ENCODE measurements at places on chromosomes 2 and 18. TPM values are rescaled to one million over a fixed set of nuclear protein-coding genes. Genes with fewer than 3 reads are reported as not detected.

Gene SUPT7L
- total RNA-seq: 24.5 TPM

Gene CNDP1
- under 0.01 TPM for total RNA-seq

Gene CEBPZ
- total RNA-seq: 51.4 TPM

Gene SKOR2
- total RNA-seq: not detected

Gene CCDC121
- 3.7 TPM for total RNA-seq

Gene PAX3
- total RNA-seq: not detected

Gene CABYR
- 24.1 TPM for total RNA-seq

Gene ABCG8
- 0.41 TPM for total RNA-seq

Gene CMPK2
- total RNA-seq: 10.2 TPM

Gene TMEM178A
- 26.9 TPM for total RNA-seq

Gene CSRNP3
- total RNA-seq: 214 TPM

Gene ARHGAP15
- 19.2 TPM for total RNA-seq

Gene DNAH7
- 11.4 TPM for total RNA-seq

Gene HTR2B
- total RNA-seq: 0.41 TPM

- no peak for DNase-seq
Measured at GRCh38 chr2:47179388-47179787, 24.3 kb upstream of the STPG4 start.

- no peak for DNase-seq
Measured at GRCh38 chr2:237892478-237892877, 33.1 kb downstream of the RAMP1 start.

DNA sequence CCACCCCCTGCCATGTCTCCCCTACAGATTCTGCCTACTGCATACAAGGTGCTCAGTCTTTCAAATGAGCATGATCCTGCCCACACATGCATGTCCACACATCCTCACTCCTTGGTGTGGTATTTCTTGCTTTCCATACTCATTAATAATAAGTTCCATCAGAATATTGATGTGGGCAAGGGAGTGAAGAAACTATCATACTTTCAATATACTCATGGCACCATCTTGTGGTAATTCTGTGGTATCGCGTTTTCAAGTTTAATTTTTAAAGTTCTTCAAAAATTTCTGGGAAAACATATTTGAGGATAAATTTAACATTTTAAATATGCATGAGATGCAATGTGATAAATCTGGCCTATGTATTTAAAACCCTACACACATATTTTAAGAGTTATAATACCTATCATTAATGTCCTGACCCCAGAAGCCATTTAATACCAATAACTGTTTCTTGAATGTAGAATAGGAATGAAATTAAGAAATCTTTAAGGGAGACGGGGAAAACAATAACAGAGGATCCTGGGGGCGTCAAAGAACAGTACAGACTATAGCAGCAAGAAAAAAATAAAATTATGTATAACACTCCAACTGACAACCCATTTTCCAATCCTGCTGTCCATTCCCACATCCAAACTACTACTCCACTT is 110.1 kb downstream of the ZNF385B start:
- no peak for DNase-seq

DNA sequence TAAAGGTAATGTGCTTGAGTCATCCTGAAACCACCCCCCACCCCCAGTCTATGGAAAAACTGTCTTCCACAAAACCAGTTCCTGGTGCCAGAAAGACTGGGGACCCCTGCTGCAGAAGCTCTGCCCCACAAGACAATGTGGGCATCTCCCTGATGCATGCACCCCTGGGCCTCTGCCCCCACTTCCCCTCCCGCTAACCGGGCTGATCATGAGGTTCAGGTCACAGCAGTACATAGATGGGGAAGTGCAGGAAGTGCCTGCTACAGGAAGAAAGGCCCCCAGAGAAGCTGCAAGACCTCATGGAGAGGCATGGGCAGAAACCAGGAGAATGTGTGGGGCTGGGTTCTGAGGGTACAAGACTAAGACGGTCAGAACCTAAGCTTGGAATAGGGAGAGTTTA is 243.4 kb upstream of the ID2 start:
- no peak for DNase-seq

GRCh38 chr18:48034651-48035555 is 104.4 kb upstream of the SMAD2 start:
- DNase-seq: no peak

DNA sequence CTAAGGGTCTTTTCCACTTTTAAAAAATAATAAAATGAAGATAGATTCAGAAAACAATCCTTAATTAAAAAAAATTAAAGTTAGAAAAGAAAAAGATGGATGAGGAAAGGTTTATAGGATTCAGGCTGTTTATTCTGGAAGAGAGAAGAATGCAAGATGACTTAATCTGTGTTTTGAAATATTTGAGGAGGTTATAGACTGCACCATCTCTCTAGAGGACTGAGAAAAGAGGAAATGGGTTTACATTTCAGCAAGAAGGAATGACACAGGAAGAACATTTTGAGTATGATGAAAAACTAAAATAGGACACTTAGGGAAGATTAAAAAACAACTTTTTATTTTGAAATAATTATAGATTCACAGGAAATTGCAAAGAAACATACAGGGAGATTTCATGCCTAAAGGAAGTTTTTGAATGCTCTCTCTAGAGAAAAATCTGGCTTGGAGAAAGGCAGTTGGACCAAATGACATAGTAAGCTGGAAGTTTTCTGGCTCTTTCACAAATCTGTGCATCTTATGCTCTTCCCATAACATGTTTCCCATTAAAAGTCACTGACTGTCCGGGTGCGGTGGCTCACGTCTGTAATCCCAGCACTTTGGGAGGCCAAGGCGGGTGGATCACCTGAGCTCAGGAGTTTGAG is 75.0 kb downstream of the CERS6 start:
- DNase-seq: no peak

- no peak for DNase-seq
Measured at GRCh38 chr2:95266781-95267430, 7.3 kb upstream of the PROM2 start.

DNA sequence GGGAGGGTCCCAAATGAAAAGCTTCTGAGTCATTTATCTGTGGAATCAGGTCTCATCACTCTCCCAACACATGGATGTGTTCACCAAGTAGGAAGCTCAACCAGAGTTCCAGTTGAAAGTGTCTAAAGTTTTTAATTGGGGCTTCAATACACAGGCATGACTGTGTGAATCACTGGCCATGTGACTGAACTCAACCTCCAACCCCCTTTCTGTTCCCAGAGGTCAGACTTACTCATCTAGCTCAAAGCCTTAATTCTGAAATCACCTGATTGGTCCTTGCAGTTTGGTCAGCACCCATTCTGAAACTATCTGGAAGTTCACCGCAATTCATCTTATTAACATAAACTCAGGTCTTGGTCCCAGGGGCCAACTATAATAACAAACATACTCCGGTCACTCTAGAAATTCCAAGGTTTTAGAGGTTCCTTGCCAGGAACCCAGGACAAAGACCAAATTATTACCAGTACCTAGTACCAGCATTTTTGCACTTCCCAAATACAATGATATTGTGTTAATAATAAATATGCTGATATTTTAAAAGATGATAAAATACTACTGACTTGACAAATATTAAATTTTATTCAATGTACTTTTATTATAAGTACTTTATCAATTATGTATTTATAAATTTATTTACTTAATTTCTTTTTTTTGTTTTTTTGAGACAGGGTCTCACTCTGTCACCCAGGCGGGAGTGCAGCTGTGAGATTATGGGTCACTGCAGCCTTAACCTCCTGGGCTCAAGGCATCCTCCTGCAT is 10.7 kb upstream of the RBM45 start:
- DNase-seq: no peak

GRCh38 chr18:71221405-71221804 is 932.6 kb downstream of the SOCS6 start:
- DNase-seq: no peak

- no peak for DNase-seq
Measured at GRCh38 chr18:55109818-55110414, 150.7 kb upstream of the CCDC68 start.

GRCh38 chr18:4870177-4870773 is 326.8 kb downstream of the AKAIN1 start:
- DNase-seq: no peak

- DNase-seq: no peak
Measured at GRCh38 chr2:191056228-191056627, 42.3 kb upstream of the STAT1 start.

DNA sequence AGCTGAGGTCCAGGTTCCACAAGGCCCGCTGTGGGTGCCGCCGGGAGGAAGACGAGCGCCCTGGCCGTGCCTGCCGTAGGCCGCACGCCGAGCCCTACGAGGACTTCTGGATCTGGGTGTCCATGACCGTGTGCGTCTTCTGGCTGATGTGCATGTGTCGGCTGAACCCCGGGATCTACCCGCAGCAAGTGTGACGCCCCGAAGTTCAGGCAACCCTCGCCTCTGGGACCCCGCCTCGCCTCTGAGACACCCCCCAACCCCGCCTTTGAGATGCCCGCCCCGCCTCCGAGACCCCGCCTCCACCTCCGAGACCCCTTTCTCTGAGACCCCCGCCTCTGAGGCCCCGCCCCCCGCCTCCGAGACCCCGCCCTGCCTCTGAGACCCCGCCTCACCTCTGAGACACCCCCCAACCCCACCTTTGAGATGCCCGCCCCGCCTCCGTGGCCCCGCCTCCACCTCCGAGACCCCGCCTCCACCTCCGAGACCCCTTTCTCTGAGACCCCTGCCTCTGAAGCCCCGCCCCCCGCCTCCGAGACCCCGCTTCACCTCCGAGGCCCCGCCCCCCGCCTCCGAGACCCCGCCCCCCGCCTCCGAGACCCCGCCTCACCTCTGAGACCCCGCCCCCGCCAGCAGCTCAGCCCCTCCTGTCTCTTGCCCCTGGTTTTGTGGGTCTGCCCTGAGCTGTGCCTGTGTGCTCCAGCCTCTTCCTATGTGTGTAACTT is 3.7 kb downstream of the RTP5 start:
- DNase-seq: no peak

DNA sequence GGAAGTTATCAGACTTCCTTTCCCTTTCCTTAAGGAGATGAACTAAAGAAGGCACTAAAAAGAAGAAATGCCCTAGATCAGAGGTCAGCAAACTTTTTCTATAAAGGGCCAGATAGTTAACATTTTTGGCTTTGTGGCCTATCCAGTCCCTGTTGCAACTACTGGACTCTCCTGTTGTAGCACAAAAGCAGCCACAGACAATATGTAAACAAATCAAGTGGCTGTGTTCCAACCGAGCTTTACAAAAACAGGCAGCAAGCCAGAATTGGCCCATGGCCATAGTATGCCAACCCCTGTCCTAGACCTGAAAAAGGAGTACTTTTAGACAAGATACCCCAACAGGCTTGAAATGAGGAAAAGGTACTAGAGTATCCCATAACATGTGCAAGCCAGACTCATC is 10.9 kb downstream of the NHEJ1 start:
- no peak for DNase-seq

GRCh38 chr2:16167451-16167861 is 227.1 kb downstream of the MYCN start:
- DNase-seq: no peak

GRCh38 chr2:139478165-139478914 is 698.1 kb upstream of the NXPH2 start:
- no peak for DNase-seq

DNA sequence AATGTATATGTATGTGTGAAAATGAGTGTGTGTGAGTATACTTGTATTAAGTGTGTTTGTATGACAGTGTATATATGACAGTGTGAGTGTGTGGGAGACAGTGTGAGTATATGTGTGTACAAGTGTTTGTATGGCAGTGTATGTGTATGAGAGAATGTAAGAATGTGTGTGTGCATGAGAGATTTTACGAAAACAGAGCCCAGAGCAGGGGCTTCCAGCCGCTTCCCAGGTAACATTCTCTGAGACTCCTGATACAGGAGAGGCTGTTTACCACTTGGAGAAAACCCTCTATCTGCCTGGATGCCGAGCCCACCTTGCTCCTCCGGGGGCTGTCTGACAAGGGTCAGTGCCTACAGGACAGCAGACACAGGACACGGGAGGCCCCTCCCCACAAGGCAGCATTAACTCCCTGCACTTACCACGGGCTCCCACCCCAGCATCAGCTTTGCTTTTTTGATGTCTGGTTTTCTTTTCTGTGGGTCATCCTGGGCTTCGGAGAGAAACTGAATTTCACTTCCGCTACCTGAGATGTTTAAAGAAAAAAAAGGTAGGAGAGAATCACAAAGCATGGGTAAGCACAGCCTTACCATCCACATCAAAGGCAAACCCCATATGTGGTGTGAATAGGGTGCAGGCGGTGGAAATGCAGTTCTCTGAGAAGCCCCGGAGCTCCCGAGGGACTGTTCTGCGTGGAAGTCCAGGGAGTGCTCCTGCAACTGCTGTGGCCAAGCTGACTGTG is 97.6 kb downstream of the UXS1 start:
- no peak for DNase-seq

GRCh38 chr18:5393779-5394178 is 98.3 kb upstream of the ZBTB14 start:
- no peak for DNase-seq

GRCh38 chr18:12946549-12947284 is 1.1 kb upstream of the SEH1L start:
- no peak for DNase-seq

DNA sequence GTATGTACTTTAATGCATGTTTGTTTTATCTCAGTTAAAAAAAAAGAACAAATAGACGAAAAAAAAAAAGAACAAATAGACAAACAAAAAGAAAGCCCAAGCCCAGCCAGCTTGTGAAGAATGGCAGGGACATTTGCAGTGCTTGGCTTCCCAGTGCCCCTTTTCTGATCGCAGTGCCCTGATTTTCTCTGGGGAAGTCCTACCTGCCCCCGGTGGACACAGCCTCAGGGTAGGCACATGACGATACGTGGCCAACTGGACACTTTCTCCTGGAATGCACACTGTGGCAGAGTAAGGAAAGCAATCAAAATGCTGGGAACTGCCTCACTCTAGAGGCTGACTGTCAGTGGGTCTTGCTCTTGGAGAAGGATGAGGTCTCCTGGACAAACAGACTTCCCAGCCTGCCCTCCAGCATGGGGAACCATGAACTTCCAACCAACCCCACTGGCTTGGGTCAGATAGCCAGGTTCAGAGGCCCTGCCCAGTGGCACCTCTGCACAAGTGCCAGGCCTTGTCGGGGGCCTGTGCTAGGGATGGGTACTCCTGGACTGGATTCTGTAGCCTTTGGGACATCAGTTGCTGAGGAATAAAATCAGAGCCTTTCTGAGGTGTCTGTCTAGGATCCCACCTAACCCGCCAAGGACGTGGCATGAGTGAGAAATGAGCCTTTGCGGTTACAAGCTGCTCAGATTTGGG is 76.7 kb downstream of the INHBB start:
- no peak for DNase-seq

GRCh38 chr2:223602972-223603371 is 811 bp upstream of the SCG2 start:
- DNase-seq: no peak

- no peak for DNase-seq
Measured at GRCh38 chr2:170087413-170087793, 90.5 kb upstream of the MYO3B start.

- no peak for DNase-seq
Measured at GRCh38 chr2:69080071-69080470, 67.1 kb downstream of the ANTXR1 start.

- no peak for DNase-seq
Measured at GRCh38 chr18:35776473-35776872, 194.9 kb downstream of the GALNT1 start.

GRCh38 chr18:74945774-74946545 is 263.0 kb downstream of the PTGR3 start:
- no peak for DNase-seq
